ENCODE measurements at places on chromosomes 11 and 22. TPM values are rescaled to one million over a fixed set of nuclear protein-coding genes. Genes with fewer than 3 reads are reported as not detected.

ROBO4 gene
- total RNA-seq: 1.3 TPM

PHOX2A gene
- not detected for total RNA-seq

E2F8 gene
- total RNA-seq: 0.13 TPM

GLB1L3 gene
- not detected for total RNA-seq

POLR2F gene
- 71.4 TPM for total RNA-seq

NOX4 gene
- total RNA-seq: 0.54 TPM

CALCA gene
- 1.3 TPM for total RNA-seq

TSKU gene
- total RNA-seq: 30.6 TPM

INPP5J gene
- 0.13 TPM for total RNA-seq

C1QTNF4 gene
- not detected for total RNA-seq

OR5I1 gene
- not detected for total RNA-seq

- DNase-seq: peak; percentile 80
Measured at GRCh38 chr11:57410287-57410686, 16.6 kb downstream of the SLC43A3 start.

GRCh38 chr11:17792161-17792560, 57.6 kb downstream of the KCNC1 start:
- no peak for DNase-seq

- no peak for DNase-seq
Measured at GRCh38 chr22:40433416-40434090, 63.2 kb downstream of the SGSM3 start.

DNA sequence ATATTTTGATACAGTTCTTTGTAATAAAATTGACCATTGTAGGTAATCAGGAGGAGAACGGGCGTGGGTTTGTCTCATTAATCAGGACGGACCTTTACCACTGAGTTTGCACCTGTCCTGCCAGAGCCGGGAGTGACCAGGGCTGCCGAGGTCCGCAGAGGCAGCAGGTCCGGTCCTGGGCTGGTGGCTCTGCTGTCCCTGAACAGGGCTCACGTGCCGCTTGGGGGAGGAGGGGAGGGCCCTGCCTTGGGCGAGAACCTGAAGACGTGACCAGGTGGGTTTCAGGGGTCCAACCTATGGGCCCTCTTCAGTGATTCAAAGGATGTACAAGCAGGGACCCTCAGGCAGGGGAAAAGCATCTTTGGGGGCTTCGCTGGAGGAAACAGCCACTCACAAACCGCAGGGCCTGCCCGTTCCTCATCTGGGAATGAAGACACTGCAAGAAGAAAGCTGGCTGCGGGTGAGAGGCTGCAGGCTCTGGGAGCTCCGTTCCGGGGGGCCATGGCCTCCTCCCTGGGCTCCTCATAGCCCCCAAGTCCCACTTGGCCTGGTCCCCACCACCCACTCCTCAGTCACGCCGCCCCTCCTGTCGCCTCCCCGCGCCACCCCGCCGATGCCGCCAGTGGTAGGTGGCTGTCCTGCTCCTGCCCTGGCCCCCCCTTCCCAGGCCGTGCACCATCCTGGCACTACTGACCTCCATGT, 9.2 kb downstream of the CRELD2 start:
- no peak for DNase-seq

GRCh38 chr22:40757071-40757470, 62.1 kb downstream of the SLC25A17 start:
- DNase-seq: peak; percentile 69

GRCh38 chr11:32105871-32106560, 15.1 kb downstream of the RCN1 start:
- no peak for DNase-seq

DNA sequence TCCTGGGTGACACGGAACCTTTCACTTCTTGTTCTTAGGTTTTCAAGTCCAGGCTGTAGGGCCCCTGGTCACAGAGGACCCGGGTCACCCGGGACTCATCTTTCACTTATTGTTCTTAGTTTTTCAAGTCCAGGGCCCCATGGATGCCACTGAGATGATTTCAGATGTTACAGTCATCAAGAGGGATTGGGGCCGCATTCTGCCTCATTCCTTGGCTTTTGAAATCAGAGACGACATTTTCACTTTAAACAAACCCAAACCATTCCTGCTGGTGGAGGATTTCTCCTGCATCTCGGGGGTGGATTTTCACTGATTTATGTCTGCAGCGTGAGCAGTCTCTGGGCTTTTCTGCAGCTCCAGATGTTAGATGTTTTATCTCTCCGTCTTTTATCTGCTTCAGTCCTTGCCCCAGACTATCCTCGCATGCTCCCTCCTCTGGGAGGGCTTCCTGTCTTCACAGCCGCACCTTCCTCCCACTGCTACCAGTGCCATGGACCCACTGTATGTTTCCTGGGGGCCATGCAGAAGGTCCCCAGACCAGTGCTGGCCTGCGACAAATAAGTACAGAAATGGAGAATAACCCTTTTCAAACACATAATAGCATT, 27.4 kb downstream of the FBLN1 start:
- peak; percentile 85 for DNase-seq

GRCh38 chr11:563812-564578, 3.2 kb downstream of the RASSF7 start:
- DNase-seq: no peak

- peak; percentile 0 for DNase-seq
Measured at GRCh38 chr11:97269527-97269926, 879.7 kb downstream of the JRKL start.

DNA sequence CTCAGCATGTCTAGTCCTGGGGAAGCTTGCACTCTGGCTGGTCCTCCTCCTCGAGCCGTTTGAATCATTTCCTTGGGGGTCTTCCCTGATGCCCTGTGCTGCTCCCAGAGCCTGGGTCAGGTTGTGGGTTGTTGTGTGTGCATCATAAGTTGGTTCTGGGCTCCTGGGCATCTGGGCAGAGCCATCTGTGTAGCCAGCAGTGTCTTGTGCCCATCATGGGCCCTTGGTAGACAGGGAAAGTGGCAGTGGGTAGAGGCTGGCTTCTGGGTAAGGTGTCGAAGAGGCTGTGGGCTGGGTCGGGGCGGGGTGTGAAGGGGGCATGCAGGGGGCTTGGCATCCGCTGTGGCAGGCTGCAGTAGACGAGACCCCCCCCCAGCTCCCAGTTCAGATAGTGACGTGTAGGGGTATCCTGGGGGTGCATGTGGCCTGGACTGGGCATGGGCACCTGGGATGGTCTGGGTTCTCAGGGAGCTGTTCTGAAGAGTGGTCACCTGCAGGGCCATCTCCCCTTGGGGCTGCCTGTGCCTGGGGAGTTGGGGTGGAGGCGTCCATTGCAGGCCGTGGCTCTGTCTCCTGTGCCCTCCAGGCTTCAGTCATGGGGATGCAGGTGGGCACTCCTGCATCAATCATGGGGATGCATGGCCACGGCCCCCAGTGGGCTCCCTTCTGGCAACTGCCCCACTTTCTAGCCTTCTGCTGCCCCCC, 7.2 kb upstream of the TRMT2A start:
- DNase-seq: no peak

GRCh38 chr22:31829505-31829904, 75.7 kb downstream of the DEPDC5 start:
- peak; percentile 96 for DNase-seq

DNA sequence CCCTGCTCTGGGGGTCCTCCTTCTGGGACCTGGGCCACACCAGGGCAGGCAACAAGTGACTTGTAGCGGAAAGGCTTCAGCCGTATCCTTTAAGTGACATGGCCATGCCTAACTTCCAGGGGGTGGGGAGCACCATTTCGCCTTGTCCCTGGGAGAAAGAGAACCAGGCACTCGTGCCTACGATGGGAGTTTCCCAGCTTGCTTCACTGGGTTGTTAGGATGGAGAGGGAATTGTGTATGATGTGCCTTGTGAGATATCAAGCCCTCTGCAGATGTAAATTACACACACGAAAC, 151.4 kb downstream of the CACNA1I start:
- no peak for DNase-seq

GRCh38 chr22:45318168-45318557, 8.4 kb downstream of the FAM118A start:
- peak; percentile 94 for DNase-seq

- no peak for DNase-seq
Measured at GRCh38 chr11:45518833-45519535, 146.4 kb downstream of the CHST1 start.

DNA sequence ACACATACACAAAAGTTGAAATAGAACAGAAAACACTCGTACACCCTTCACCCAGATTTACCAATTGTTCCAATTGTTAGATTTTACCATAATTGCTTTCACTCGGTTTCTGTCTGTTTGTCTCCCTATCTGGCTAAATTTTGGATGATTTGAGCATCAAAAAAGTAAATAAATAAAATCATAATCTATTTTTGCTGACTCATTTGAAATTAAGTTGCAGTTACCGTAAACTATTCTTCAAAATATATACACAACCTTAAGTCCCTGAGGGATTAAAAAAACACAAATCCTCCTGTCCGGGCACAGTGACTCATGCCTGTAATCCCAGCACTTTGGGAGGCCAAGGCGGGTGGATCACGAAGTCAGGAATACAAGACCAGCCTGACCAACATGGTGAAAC, 81.3 kb upstream of the SYT9 start:
- DNase-seq: no peak

DNA sequence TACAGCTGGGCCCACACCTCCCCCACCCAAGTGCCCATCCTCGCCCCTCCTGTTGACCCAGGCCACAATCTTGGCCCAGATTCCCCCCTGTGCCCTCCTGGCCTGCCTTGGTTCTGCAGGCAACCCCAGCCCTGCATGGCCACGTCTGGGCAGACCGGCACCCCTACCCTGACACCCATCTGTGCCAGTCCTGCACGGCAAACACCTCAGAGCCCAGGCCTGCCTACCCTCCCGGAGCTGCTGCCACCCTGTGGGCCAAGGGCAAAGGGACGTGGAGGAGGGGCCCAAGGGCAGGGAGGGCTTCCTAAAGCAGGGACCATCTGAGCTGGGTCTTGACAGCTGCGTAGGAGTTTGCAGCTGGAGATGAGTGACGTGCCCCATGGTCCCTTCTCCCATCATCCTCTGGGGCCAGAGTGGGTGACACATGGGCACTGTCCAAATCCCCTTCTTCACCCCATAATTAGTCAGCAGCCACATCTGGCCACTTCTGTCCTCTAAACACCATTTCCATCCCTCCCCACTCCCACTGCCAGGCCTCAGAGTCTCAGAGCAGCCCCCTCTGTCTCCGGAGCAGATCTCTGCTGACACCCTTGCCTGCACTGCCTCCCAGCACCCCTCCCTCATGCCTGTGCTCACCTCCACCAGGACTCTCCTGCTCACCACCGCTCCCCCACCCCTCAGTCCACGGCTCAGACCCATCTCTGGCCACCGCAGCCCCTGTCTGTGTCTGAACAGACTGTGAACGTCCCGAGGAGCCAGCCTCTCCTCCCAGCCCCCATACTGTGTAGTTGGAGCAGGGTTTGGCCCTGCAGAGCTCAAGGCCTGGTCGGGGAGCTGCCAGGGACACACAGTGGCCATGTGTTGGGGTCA, 35.6 kb upstream of the PPARA start:
- DNase-seq: peak; percentile 45

DNA sequence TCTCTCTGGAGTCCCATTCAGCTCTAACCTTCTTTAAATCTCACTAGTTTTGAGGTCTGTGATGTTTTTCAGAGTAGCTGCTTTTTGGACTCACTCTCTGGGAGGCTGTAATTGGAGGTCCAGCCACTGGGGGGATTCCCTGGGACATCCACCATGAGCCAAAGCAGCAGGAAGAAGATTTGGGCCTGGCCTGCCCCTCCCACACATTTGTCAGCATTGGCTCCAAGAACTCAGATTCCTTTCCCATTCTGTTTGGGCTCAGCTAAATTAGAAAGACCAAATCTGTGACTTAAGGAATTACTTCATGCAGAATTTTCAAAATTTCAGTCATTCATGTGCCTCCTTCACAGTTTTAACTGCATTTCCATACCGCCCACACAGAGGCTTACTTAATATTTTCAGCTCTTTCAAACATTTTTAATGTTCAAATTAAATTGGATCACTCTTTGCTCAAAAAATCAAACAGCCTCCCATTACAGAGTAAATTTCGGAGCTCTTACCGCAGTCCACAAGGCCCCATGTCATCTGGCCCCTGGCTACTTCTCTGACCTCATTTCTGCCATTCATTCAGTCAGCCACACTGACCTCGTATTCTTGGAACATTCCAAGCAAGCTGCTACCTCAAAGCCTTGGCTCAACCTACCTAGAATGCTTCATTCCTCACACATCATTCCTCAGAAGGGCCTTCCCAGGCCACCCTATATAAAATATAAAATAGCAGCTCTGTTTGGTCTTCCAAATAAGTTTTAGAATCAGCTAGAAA, 54.5 kb upstream of the RRAS2 start:
- DNase-seq: peak; percentile 89
